ENCODE measurements at places on chromosomes 12 and 14.
A peak's percentile ranks its signal among the peaks of the same experiment; 100 is the strongest.

DNA sequence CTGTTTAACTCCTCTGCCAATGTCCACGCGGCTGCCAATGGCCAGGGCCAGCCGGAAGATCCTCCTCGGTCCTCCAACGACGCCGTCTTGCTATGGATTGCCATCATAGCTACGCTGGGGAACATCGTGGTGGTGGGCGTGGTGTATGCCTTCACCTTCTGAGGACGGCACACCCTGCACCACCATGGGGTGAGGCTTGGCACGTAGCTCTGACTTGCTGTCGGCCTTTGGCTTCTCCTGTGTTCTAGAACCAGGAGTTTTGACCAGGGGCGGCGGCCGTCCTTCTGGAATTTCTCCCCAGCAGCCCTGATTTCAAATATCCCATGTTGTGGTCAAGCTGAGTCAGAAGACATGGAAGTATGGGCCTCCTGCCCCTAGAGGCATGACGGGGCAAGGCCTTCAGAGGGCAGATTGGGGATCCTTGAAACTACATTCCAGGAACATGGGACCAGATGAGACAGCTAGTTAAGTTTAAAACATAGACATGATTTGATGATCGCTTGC, 47.5 kb downstream of the C14orf132 start:
- peak; percentile 76 for DNase-seq

DNA sequence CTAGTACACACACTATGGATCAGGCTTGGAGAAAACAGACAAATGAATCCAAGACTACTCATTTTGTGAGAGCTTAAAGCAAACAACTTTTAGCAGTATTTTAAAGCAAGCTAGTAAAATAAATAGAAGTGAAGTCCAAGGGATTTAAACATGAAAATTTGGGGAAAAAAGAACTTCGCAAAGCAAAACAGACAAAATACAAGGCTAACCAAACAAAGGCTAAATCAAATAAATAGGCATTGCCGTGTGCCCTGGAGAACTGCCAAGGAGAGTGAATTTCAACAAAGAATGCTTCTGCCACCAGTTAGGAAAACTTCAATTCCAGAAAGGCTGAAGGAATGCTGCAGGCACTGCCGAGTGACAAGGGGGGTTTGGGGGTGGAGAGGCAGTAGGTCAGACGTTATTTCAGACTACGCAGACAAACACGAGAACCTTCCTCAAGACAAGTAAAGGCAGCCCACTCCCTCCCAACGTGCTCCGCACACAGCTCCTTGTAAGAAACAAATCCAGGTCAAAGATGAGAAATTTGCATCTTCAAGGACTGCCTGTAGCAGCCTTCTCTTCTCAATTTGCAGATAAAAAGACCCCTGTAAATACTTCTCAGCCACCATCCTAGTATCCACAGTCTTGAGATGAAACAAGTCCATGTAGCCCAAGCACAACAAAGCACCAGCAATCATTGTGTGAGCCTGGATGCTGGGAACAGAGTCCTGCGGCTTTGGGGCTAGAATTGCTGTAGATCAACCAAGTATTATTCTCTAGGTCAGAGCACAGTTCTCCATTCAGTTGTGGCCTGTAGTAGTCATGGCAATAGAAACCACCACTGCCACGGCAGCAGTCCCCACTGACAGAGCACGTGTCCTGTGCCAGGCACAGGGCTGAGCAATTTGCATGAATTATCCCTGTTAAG, 43.3 kb downstream of the EFCAB11 start:
- no peak for DNase-seq

- no peak for DNase-seq
These were observed 2.1 kb upstream of the TMEM263 start for GRCh38 chr12:106953352-106954250.

DNA sequence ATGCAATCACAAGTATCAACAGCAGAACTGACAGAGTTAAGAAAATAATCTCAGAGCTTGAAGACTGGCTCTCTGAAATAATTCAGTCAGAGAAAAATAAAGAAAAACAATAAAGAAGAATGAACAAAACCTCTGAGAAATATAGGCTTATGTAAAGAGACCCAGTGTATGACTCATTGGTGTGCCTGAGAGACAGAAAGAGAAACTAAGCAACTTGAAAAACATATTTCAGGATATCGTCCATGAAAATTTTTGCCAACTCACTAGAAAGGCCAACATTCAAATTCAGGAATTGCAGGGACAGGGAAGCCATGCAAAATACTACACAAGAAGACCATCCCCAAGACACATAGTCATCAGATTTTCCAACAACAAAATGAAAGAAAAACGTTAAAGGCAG, 56.2 kb downstream of the APOBEC1 start:
- DNase-seq, result no peak

DNA sequence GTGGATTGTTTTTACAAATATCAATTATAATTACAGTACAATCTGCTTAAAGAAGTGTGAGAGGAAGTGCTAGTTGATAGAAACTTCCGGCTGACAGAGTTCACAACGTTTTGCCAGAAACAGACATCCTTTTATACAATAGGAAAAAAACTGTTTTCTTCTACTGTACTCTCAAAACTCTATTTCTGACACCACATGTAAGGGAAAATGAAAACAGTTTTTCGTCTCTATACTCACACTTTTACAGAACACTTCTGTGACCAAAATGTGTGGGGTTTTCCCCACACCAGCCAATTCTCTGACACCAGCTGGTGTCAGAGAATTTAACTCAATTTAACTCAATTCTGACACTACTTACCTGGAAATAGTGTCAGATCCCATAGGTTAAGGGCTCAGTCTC, 24.2 kb upstream of the HIF1A start:
- no peak for DNase-seq

GRCh38 chr12:31524791-31525495, 66.0 kb downstream of the DENND5B start:
- no peak for DNase-seq

Measured in RWPE2 (cell line).